ENCODE measurements at places on chromosomes 4 and X. TPM values are rescaled to one million over a fixed set of nuclear protein-coding genes. Genes with fewer than 3 reads are reported as not detected.

DNA sequence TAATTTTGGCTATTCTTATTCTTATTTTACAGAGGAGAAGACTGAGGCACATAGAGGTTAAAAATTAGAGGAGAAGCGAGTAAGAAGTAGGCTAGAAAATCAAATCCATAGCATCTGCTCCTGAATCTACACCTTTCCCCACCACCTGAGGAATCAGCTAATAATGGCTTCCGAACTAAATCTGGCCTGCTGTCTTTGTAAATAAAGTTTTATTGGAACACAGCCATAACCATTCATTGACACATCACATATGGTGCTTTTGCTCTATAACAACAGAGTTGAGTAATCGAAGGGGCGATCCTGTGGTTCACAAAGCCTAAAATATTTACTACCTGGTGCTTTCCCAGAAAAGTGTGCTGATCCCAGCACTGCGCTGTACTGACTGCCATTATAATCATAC is 38.2 kb downstream of the F11 start:
- no peak for DNase-seq

- no peak for DNase-seq
These were observed 357 bp upstream of the ETNPPL start for GRCh38 chr4:108763226-108763593.

DNA sequence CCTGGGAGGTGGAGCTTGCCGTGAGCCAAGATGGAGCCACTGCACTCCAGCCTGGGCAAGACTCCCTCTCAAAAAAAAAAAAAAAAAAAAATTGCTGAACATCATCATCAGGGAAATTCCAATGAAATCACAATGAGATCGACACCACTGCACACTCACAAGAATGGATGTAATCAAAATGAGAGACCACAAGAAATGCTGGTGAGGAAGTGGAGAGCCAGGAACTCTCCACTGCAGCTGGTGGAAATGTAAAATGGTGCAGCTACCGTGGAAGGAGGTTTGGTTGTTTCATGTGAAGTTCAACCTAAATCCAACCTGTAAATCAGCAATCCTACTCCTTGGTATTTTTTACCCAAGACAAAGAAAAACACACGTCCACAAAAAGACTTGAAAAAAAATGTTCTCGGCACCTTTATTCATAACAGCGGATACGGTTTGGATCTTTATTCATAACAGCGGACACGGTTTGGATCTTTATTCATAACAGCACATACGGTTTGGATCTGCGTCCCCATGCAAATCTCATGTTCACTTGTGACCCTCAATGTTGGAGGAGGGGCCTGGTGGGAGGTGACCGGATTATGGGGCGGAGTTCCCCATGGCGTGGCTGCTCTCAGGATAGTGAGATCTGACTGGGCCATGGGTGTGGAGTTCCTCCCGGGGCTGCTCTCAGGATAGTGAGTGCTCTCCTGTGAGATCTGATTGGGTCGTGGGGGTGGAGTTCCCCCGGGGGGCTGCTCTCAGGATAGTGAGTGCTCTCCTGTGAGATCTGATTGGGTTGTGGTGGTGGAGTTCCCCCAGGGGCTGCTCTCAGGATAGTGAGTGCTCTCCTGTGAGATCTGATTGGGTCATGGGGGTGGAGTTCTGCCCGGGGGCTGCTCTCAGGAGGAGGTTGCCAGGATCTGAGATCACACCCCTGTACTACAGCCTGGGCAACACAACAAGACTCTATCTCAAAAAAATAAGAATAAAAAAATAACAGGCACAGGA is 7.7 kb downstream of the GAK start:
- peak; percentile 75 for DNase-seq

Gene NAP1L3
- 0.44 TPM for total RNA-seq

Gene CCNA2
- total RNA-seq = 27.7 TPM

GRCh38 chr4:10077076-10077475 is 39.5 kb downstream of the WDR1 start:
- no peak for DNase-seq

Gene ELOVL6
- 2.2 TPM for total RNA-seq

DNA sequence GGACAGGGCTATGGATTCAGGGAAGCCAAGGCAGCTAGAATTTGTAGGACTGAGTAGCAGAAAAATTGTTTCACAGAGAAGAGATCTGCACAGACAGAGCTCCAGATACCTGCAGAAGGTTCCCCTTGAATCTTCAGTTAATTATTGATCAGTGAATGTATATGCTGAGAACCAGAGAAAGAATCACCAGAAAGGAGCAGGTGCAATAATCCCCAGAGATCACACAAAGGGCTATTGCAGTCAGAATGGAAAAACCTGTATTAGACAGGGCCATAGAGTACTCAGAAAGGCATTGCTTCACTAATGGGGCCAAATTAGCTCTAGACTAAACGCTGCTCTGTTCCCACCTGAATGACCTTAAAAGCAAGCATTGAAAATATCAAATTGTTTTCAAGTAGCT is 35.5 kb upstream of the SMAD1 start:
- DNase-seq = no peak

DNA sequence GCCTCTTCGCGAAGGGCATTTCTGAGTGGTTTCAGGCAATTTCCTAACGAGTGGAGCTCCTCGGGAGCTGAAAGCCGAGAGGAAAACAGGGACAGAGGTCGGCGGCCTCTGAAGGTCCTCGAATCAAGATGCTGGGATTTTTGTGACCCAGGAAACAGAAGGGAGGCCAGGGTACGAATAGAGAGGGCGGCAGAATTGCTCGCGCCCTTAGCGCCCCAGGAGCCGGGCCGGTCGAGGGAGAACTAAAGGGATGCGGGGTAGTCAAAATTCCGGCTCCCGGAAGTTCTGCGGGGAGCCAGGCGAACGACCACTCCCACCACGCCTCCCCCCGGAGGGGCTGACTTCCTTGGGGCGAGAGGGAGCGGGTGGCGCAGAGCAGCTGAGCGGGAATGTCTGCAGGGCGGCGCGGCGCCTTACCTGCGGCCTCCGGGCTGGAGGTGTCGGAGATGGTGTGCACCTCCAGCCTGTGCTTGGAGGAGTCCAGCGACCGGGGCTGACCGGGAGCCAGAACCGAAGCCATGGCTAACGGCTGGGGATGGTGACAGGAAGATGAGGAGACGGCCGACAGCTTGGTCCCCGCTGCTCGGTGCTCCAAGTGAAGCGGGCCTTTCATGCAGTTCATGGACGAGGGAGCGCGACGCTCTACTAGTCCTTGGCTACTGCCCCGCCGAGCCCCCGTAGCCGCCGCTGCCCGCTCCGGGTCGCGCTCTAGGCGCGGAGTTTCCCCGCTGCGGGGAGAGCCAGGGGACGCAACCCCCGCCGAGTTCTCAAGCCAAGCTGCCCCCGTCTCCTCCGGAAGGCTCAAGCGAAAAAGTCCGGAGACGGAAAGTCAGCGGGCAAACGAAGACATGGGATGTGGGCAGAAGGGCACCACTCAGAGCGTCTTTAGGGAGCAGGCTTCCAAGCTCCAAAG is 782 bp downstream of the PITX2 start:
- no peak for DNase-seq

DNA sequence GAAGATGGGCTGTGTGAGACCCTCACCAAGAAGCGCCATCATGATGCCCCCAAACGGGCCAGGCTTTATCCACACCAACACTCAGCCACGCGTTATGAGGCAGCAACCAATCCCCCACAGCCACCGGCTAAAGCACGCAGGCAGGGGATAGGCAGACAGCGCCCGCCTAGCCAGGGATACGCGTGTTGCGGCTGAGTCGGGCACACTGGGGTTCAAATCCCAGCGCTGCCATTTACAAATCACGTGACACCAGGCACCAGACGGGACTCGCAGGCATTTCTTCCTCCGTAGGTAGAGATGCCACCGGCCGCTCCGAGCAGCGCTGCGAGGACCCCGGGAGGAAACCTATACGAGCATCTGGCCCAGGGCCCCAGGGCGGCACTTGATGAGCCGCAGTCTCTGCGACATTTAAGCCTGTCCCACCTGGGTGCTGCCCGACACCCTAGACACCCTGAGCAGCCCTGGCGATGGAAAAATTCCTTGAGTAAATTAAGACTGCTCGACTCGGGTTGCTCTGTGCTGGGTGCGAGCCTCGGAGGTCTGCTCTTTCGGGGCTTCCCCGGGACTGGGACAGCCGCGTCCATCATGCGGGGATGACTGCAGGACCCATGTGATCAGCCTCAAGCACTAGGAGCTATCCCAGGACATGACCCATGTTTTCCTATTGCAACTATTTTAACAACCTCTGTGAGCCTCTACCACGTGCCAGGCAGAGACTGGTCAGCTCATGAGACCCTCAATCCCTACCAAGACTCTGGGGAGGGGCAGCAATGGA is 6.3 kb downstream of the ABLIM2 start:
- no peak for DNase-seq

- no peak for DNase-seq
These were observed 152.3 kb downstream of the LRBA start for GRCh38 chr4:150862829-150863228.

DNA sequence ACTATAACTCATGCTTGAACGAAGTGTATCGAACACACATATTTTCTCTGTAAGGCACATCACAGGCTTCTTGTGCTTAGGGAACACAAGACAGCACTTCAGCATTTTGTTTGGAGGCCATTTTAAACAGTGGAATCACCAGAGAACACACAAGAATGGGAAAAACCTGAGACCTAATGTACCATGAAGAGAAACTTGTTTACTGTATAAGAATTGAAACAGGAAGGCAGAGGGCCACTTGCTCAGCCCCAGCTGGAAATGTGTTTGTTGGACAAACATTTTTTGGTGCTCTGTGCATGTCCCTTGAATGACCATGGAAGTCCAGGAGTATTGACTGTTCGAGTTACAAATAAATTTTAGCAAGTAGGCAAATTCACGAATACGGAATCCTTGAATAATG is 47.5 kb downstream of the RAPGEF2 start:
- no peak for DNase-seq

GRCh38 chr4:39730072-39730471 is 32.1 kb downstream of the UBE2K start:
- peak; percentile 22 for DNase-seq

DNA sequence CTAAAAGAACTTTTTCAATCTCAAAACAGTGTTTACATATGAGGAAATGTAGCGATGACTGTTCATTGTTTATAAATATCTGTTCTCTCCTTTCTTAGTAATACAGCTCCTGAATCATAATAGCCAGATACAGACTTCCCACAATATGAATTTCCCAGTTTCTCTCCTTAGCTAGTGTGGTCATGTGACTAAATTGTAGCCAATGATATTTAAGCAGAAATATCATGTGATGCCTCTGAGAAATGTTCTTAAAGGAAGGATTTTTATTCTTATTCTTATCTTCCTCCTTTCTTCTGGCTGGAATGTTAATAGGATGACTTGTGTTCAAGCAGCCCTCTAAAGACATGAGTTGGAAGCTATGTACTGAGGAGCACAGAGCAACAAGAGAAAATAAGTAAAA is 383.7 kb upstream of the ATOH1 start:
- no peak for DNase-seq

Gene ENPEP
- not detected for total RNA-seq

- no peak for DNase-seq
These were observed 648.0 kb downstream of the UBE2NL start for GRCh38 chrX:144531877-144532276.

GRCh38 chrX:125202591-125203248 is 117.0 kb upstream of the TEX13C start:
- DNase-seq = no peak

DNA sequence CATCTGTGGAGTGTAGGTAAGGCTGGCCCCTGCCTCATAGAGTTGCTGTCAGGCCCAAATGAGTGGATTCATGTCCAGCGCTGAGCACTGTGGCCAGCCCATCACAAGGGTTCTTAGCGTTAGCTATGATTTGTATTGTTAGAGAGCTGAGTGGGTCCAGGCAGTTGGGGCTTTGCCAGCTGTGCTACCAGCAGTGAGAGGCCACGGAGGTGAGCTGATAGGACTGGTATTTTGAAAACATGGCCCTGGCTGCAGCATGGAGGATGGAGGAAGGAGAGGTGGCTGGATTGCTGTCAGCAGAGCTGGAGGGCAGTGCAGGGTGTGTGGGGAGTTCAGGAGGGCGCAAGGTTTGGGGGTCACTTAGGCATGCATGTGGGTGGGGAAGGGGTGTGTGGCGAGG is 69.8 kb downstream of the PSAPL1 start:
- no peak for DNase-seq

DNA sequence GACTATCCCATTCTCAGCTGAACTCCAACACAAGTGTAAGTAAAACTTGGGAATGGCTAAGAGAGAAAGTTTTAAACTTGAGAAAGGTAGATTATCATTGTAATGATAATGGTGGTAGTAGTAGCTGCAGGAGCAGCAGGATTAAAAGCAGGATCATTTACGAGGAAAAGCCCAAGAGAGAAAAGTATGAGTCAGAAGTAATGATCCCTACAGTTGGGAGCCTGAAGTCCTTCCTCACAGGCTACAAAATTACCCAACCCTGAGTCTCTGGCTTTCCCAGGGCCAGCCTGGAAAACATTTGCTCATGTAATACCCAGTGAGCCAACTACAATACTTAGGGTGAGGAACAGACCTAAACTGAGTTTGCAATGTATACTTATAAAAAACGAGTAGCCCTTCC is 4.4 kb upstream of the PRDM8 start:
- no peak for DNase-seq

Gene HSD17B11
- 31.2 TPM for total RNA-seq

GRCh38 chr4:156309031-156309430 is 355.4 kb upstream of the CTSO start:
- DNase-seq = no peak

GRCh38 chr4:6538575-6538974 is 36.4 kb upstream of the MAN2B2 start:
- DNase-seq = no peak

Gene STPG2
- total RNA-seq = not detected

- DNase-seq = no peak
These were observed 208.9 kb downstream of the GBA3 start for GRCh38 chr4:22901631-22902030.

Gene XK
- total RNA-seq = not detected

DNA sequence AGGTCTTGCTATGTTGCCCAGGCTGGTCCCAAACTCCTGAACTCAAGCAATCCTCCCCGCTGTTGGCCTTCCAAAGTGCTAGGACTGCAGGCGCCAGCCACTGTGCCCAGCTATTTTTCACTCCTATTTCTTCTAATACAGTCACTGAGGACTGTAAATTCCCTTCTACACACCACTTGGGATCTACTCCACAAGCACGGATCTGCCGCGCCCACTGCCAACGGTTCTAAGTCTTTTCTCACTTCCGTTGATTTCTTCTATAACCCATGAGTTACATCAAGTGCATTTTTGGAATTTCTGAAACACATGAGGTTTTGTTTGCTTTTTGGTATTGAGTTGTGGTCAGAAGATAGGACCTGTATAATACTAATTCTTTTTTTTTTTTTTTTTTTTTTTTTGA is 48.6 kb downstream of the FAM53A start:
- no peak for DNase-seq

GRCh38 chr4:10613926-10614478 is 70.6 kb downstream of the CLNK start:
- no peak for DNase-seq

Gene PASD1
- total RNA-seq = not detected

Data from lung microvascular endothelial cell (primary cell).